Activated gamma-delta T cell treated with anti-CD3 and anti-CD28 coated beads, Interleukin-2, amount 50 U/mL, for 16 hours (primary cell): ENCODE measurements at places on chromosomes 12 and 14.
A peak's percentile ranks its signal among the peaks of the same experiment; 100 is the strongest.

GRCh38 chr12:71730936-71731335 is 23.7 kb upstream of the RAB21 start:
- DNase-seq, result no peak

GRCh38 chr14:65219353-65219752 is 117.0 kb upstream of the MAX start:
- no peak for DNase-seq

GRCh38 chr12:125381373-125381772 is 316.1 kb downstream of the AACS start:
- DNase-seq, result no peak

DNA sequence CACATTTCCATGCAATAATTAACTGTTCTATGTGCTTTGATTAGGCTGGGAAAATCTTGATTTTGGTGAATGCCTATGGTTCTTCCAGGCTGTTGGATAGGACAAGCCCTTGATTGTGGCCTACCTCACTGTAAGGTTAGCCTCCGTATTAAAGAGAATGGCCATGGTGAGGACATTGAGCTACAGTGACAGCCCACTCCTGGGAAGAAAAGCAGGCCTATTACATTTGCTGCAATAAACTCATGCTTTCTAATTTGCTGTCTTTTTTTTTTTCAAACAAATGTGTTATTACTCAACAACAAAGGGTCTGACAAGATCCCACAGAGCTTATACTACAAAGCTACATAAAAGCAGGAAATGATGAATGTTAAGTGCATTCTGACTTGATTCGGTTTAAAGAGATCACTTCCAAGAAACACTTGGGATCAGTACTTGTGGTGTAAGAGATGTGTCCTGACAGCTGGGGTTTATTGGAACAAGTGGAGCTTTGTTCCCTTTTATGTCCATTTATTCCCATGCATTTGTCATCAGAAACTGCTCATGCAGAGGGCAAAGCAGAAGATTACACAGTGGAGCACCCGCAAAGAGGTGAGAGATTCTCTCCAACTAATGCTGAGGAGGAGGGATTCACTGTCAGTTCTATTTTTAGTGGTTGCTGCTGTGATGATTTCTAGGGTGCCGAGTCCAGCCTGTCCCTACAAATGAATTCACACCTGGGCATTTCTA is 29.1 kb upstream of the KCNK10 start:
- no peak for DNase-seq

- DNase-seq, result no peak
These were observed 3.3 kb downstream of the NKX2-8 start for GRCh38 chr14:36579001-36579555.

DNA sequence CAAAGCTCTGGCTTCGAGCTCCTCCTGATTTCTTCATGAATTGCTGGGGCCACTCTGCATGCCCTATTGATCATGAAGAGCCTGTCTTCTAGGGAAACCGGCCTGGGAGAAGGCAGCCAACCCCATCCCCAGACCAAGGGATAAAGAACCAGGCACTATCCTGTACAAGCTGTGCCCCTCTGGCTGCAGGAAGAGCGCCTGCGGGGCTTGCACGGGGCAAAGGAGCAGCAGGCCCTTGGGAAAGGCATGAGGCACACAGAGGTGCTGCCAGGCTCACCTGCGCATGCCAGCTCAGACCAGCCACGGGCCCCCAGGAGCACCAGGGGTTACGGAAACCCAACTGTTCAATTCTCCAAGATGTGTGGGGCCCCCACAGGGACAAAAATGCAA is 2.1 kb downstream of the ITPK1 start:
- no peak for DNase-seq

- no peak for DNase-seq
These were observed 50.5 kb downstream of the HSPB8 start for GRCh38 chr12:119229205-119229604.

- DNase-seq, result no peak
These were observed 116.8 kb downstream of the DAAM1 start for GRCh38 chr14:59305231-59305630.

GRCh38 chr14:54116972-54117371 is 160.3 kb upstream of the BMP4 start:
- DNase-seq, result no peak

GRCh38 chr12:52155048-52155868 is 36.6 kb downstream of the KRT80 start:
- DNase-seq, result no peak

- no peak for DNase-seq
These were observed 1073.2 kb downstream of the TMTC2 start for GRCh38 chr12:83759906-83760305.

DNA sequence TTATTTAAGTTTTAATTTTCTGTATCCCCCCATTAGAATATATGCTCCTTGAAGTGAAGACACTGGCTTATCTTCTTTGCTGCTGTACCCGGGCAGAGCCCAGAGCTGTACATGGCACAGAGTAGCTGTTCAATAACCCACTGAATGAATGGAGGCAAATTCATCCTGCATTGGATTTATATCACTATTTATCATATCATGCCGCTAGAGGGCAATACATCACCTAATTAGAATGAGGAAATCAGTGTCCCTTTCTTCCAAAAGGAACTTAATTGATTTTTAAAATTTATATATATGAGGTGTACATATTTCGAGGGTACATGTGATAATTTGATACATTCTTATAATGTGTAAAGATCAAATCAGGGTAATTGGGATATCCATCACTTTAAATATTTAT is 89.2 kb upstream of the TMEM260 start:
- DNase-seq, result no peak

- DNase-seq, result no peak
These were observed 907.2 kb downstream of the LRFN5 start for GRCh38 chr14:42513837-42514236.

GRCh38 chr12:124517260-124518050 is 50.0 kb downstream of the NCOR2 start:
- no peak for DNase-seq

DNA sequence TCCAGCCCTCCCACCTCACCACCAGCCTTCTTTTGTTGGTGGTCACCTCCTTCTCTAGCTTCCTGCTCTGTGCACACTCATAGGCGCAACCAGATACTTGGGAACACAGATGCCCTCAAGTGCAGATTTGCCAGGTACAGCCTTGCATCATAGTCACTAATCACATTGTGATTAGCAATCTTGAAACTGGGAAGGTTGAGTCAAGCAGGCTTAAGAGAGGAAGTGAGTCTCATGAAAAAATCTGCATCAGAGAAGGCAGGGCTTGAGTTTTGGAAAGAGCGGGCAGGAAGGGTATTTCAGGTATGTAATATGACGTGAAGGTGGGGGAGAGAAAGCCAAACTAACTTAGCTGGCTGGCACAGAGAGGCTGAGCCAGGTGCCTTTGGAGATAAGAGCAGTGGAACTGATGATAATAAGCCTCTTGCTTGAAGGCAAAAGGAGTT is 2.7 kb upstream of the RABGGTA start:
- DNase-seq, result no peak

DNA sequence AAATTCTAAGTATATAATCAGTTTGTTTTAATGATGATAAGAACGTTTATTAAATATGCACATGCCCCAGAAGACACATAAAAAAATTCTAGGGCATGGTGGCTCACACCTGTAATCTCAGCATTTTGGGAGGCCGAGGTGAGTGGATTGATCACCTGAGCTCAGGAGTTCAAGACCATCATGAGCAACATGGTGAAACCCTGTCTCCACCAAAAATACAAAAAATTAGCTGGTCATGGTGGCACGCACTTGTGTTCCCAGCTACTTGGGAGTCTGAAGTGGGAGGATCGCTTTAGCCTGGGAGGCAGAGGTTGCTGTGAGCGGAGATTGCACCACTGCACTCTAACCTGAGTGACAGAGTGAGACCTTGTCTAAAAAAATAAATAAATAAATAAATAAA is 4.0 kb downstream of the CD69 start:
- DNase-seq, result no peak

- no peak for DNase-seq
These were observed 186.8 kb upstream of the TMTC1 start for GRCh38 chr12:29970501-29970900.

DNA sequence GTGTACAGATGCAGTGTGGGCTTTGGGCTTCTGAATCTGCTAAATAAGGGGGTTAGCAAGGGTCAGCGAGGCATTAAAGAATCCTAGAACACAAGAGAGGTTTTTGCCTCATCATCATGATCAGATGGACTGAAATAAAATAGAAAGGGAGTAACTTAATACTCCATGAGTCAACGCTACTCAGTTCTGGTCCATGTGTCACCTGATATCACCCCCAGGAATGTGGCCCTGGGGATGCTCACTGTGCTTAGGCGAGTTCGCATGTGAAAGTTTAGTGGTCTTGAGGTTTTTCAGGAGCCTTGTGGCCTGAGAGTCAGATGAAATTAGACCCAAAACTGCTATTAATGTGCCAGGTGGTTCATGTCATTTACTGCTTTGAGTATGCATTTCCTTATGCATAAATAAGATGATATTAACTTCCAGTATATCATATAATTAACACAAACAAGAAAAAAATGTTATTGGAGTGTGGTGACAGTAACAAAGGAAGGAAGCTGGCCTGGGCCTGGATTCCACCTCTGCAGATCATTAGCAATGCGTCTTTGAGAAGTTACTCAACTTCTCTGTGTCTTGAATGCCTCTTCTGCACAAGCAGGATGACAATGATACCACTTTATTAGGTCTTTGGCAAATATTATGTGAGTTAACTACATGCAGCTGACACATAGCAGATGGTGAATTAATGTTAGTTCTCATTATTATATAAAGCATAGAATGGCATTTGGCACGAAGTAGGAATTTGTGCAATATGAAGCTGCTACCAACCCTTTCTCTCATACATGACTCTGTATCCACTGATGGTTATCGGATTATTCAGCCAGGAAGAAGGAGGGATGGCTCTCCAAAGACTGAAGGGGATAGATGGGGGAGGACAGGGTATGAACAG is 1272.6 kb downstream of the AACS start:
- no peak for DNase-seq

GRCh38 chr12:47817272-47818006 is 2.3 kb downstream of the HDAC7 start:
- no peak for DNase-seq

GRCh38 chr14:47365233-47365632 is 310.2 kb downstream of the MDGA2 start:
- no peak for DNase-seq

- DNase-seq, result no peak
These were observed 220.3 kb downstream of the NELL2 start for GRCh38 chr12:44655846-44656245.

DNA sequence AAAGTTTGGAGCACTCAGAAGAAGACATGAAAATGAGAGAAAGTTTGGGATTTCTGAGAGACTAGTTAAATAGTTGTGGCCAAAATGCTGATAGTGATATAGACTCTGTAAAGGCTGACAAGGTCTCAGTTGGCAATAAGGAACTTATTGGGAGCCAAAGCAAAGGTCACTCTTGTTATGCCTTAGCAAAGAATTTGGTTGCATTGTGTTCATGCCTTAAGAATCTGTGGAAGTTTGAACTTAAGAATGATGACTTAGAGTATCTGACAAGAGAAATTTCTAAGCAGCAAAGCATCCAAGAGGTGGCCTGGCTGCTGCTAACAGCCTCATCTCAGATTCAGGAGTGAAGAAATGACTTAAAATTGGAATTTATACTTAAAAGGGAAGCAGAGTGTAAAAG is 113.8 kb downstream of the PIK3C2G start:
- no peak for DNase-seq

GRCh38 chr12:24709216-24709615 is 239.7 kb downstream of the BCAT1 start:
- DNase-seq, result no peak

- DNase-seq, result no peak
These were observed 144.6 kb upstream of the CDKN3 start for GRCh38 chr14:54252072-54252730.

- no peak for DNase-seq
These were observed 14.6 kb upstream of the GALNT6 start for GRCh38 chr12:51405801-51406207.

- DNase-seq, result no peak
These were observed 56.8 kb downstream of the RPH3A start for GRCh38 chr12:112848338-112848715.

DNA sequence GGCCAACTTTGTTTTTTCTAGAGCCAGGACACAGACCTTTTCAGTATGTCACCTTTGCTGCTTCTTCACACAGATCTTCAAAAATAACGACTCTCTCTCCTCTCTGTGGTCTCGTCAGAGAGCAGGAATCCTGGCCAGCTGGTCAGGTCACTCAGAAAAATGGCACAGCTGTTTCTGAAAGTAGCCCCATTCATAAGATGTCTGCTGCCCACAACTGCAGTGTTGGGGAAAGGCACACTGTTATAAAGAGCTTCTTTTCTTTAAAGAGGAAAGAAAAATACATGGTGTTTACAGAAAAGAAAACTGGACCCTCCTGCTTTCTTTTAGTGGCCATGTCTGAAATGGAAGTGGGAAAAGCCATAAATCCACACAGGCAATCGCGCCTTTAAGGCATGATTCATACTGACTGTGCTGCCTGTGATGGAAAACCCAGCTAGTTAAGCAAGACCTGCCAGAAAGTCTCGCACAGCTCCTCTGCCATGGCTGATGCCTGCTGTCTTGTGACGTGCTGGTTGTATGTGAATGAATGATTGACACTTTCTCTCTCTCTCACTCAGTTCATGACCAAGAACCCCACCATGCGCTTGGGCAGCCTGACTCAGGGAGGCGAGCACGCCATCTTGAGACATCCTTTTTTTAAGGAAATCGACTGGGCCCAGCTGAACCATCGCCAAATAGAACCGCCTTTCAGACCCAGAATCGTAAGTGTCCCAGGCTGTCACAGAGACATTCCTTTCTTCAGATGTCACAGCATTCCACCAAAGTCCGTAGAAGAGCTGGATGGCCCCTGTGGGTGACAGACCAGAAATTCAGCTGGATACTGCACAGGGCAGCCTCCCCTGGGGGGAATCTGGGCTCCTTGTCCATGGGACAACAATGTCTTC is 147.9 kb upstream of the HIF1A start:
- no peak for DNase-seq

- DNase-seq, result no peak
These were observed 46.7 kb upstream of the BTG1 start for GRCh38 chr12:92192360-92192759.

GRCh38 chr14:32249371-32249770 is 46.3 kb upstream of the RNU6-8 start:
- no peak for DNase-seq

DNA sequence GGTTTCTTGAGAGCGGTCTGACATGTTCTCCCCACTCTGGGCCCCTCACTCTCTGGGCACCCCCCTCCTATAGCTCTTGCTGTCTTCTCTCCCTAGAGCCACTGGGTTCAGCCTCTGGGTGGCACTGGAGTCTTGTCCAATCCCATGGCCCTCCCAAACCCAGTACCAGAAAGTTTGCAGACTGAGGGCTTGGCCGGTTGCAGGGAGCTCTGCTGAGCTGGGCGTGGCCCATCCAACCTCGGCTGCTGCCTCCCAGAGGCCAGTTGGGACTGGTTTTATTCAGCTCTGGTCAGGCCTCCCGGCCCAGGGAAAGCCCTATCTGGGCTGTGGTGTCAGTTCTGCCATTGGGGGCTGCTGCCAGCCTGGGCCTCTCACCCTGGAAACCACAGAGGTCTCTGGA is 37.9 kb downstream of the ISCA2 start:
- DNase-seq, result no peak

- peak; percentile 58 for DNase-seq
These were observed at the start of gene ARHGDIB for GRCh38 chr12:14961466-14962152. TSS of gene ARHGDIB (minus strand) at chr12:14961601. CDS start at chr12:14950712, 10,889 bp downstream.
